Occipital lobe (tissue), 3 donors: ENCODE measurements at places on chromosomes 6 and 20.

DNA sequence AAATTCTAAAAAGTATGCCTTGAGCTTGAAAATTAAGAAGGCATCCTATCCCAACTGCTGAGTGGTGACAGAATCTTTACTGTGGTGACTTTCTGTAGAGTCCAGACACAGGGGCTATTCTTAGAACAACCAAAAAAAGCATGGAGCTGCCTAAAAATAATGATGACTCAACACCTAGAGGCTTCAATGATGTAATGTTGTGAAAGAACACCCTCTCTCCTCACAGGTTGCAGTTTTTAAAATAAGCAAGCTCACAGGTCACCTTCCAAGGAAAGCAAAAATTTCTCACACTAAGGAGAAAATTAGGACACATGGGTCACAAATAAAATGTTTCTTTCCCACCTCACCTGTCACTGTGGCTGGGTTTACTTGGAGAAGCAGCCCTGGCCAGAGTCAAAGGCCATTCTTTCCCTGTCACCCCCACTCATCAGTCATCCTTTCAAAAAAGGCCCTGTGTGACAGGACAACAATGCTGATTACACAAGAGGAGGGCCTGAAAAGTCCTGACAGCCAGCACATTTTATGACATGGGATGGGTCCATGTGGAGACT lies 53.5 kb downstream of the RCAN2 start:
- DNase-seq, result no peak

DNA sequence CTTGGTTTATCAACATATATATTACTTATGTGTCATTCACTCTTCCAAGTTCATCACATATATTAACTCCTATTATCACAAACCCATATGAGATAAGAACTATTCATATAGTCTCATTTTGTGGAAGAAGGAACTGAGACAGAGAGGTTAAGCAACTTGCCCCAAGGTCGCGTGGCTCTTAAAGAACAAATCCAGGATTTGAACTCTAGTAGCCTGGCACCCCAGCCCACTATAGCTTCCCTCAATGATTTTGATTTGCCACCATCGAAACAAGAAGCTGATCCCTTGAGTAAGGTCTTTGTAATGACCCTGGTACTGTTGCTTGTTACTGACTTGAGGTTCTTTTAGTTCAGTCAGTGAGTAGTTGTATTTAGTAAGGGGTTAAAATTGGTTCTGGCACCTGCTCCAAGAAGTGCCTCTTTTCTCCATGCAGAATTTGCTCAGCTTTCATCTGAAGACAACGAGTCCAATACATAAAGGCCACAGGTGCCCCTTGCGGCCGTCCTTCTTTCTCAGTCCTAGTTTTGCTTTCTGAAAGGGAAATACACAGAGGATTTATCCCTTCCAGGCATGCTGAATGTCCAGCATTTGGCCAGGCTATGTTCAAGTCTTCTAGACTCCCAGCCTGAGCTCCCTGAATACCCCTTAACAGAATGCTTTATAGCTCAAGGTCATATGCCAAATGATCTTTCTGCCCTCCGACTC lies 253.0 kb downstream of the TBC1D7 start:
- DNase-seq, result no peak

GRCh38 chr6:166742981-166743380 lies 115.9 kb upstream of the RPS6KA2 start:
- DNase-seq, result no peak

- peak; percentile 27 for DNase-seq
Observed at GRCh38 chr6:77466055-77466450, 2.8 kb upstream of the HTR1B start.

GRCh38 chr6:169851641-169852503 lies 100.5 kb downstream of the ERMARD start:
- DNase-seq, result no peak

- no peak for DNase-seq
Observed at GRCh38 chr6:73233048-73233447, 7.8 kb upstream of the KHDC1L start.

DNA sequence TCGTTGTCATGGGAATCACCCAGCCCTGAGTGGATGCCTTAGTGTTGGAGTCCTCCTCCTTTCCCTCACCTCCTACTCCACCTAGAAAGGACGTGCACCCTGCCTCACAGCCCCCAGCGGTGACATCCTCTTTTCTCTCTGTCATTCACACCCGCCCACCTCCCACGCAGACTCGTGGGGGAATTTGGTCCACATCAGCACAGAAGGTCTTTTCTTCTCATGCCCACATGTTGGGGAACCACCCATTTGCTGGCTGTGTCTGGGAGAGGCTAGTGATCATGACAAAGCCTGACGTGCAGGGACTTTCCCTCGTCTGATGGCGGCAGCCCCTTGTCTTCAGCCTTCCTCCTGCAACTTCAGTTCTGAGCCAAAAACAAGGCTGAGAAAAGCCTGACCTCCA lies 96.0 kb upstream of the CNKSR3 start:
- DNase-seq, result no peak

DNA sequence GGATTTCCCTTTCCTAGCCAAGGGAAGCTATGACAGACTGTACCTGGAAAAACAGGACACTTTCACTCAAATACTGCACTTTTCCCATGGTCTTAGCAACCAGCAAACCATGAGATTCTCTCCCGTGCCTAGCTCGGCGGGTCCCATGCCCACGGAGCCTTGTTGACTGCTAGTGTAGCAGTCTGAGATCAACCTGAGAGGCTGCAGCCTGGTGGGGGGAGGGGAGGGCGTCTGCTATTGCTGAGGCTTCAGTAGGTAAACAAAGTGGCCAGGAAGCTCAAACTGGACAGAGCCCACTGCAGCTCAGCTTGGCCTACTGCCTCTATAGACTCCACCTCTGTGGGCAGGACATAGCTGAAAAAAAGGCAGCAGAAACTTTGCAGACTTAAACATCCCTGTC lies 61.8 kb downstream of the EPM2A start:
- no peak for DNase-seq

GRCh38 chr6:97049253-97050011 lies 124.9 kb downstream of the KLHL32 start:
- DNase-seq, result no peak

DNA sequence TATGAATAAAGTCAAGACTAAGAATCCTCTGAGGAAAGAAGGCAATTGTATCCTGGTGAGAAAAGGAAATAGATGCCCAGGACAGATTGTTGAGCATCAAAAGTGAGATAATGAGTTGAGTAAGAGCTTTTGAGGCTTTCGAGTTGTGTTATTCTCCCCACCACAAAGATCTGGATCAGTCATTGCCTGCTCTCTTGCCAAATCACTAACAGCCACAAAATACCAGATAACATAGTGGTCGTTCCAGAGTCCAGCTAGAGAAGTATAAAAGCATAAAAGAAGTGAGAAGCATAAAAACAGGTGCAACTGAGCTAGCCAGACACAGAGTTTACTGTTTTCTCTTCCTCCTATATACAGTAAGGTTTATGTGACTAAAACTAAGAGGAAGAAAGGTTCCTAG lies 4.9 kb downstream of the SPINT4 start:
- DNase-seq, result no peak

DNA sequence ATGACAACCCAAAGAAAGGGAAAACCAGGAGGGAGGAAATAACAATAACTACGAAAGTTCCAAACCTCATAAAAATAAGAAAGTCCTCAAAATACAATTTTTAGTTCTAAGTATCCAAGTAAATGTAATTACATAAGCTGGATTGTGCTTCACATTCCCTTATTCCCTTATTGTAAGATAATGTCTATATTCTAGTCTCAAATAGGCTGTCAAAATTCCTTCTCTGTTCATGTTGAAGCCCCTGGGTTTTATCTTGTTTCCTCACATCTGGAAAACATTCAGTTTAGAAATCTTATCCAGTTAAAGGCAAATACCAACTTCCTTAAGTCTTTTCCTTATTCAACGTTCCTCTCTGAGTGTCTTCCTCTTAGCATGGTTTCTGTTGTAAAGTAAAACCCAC lies 282.3 kb downstream of the CD109 start:
- no peak for DNase-seq

DNA sequence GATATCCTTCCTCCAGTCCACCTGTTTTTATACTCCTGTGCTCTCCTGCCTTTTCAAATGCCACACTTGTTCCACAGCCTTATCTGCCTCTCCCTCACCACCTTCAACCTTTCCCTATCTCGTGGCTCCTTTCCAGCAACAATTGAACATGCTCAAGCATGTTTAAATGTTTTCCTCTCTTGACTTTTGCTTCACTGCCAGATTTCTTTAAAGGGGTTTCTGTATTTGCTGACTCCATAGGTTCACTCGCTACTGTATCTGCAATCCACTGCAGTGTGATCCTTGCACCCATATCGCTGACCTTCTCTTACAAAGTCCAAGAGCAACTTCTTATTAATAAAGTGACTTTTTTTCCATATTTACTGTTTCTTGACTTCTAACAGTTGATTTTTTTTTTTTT lies 11.2 kb upstream of the GMNN start:
- no peak for DNase-seq

- DNase-seq, result no peak
Observed at GRCh38 chr6:91600561-91600960, 1013.7 kb upstream of the MAP3K7 start.

DNA sequence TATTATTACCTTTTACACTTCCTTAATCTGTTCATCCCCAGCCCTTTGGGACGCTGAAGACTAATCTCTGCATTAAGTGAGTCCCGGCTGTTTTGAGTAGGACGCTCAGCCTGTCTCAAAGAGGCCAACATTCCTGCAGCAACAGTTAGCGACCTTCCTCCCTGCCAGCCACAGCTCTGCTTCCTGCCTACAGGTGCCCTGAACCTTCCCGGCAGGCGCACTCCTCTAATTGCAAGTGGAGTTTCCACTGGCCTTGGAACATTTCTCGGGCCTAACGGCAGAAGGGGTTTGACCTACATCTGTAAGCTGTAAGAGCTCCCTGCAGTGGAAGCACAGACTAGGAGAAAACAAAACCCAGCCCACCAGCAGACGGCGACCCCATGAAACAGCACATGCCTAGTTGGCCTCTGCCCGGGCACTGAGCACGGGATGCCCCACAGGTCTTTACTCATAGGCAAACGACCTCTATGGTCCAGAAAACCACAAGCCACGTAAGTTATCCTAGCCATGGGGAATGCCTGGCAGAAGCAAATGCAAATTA lies 137.9 kb downstream of the DTNBP1 start:
- DNase-seq, result no peak

GRCh38 chr6:128307671-128308070 lies 212.7 kb downstream of the PTPRK start:
- no peak for DNase-seq

DNA sequence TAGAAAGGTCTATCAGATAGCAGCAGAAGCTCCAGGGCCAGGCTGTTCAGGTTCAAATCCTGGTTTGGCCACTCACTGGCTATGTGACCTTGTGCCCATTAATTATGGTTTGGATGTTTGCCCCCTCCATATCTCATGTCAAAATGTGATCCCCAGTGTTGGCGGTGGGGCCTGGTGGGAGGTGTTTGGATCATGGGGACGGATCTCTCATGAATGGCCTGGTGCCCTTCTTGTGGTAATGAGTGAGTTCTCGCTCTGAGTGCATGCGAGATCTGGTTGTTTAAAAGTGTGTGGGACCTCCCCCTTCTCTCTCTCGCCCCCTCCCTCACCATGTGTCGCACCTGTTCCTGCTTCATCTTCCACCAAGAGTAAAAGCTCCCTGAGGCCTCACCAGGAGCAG lies 240.9 kb downstream of the LRFN2 start:
- DNase-seq, result no peak

DNA sequence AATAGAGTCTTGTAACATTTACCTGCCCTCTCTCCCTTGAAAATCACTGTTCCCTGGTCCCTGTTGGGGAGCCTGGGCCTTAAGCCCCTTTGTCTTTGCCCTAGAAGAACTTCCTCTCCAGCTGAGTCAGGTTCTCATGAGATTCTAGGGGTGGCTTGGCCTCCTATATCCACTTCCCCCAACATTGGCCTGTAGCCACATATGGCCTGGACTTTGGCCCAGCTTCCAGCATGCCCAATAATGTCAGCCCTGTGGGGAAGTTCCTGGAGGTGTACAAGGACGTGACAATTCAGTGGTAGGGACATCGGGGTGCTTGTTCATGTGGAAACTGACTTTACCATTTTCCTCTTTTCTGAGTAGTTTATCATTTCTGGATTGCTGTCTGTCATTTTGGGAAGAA lies 17.2 kb upstream of the MAS1L start:
- no peak for DNase-seq

DNA sequence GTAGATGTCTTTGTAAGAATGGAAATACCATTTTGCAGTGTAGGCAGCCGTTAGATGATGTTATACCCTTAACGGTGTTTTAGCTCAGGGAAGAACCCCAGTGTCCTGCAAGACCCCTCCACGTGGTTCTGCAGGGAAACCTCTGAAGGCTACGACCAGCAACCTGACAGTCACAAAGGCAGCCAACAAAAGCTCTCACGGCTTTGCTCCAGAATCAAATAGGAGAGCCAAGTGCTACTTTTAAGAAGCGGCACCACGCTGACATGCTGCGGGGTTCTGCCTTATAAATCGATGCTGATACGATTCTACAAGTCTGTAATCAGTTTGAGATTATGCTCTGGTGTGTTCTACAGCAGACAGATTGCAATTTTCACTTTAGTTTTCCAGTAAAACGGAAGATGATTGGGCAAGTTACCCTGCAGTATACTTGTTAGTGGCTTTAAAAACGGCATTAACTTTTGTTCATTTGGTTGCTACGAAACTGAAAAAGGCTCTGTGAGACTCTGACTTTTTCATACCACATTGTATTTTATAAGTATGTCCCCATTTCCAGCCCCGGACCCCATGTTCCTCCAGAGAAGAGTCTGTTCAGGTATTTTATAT lies 312.9 kb downstream of the SAMD5 start:
- peak; percentile 7 for DNase-seq

- DNase-seq, result no peak
Observed at GRCh38 chr20:41848180-41848579, 230.0 kb upstream of the CHD6 start.

DNA sequence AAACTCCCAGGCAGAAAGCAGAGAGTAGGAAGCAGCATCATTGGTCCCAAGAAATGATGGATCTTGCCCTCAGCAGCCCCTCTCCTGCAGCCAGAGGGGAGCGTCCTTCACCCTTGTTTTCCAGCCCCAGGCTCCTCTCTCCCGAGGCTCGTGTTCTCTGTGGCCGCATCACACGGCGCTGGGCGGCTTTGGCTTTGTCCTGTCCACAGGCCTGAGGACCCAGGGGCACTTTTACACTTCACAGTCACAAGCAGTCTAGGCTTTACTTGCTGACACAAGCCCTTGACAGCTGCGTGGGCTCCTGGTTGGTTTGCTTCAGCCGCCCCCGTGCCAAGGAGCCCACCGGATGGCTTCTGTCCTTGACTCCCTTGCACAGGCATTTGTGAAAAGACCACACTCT lies 175.4 kb upstream of the THBS2 start:
- no peak for DNase-seq

- no peak for DNase-seq
Observed at GRCh38 chr6:18561037-18561750, 174.0 kb downstream of the RNF144B start.

- DNase-seq, result no peak
Observed at GRCh38 chr20:37907677-37908401, 4.9 kb downstream of the VSTM2L start.

- no peak for DNase-seq
Observed at GRCh38 chr6:53984163-53984562, 127.1 kb upstream of the MLIP start.
